Right renal cortex interstitium (tissue), 3 donors: ENCODE measurements at places on chromosomes 6 and 20. TPM values are rescaled to one million over a fixed set of nuclear protein-coding genes. Genes with fewer than 3 reads are reported as not detected.

DNA sequence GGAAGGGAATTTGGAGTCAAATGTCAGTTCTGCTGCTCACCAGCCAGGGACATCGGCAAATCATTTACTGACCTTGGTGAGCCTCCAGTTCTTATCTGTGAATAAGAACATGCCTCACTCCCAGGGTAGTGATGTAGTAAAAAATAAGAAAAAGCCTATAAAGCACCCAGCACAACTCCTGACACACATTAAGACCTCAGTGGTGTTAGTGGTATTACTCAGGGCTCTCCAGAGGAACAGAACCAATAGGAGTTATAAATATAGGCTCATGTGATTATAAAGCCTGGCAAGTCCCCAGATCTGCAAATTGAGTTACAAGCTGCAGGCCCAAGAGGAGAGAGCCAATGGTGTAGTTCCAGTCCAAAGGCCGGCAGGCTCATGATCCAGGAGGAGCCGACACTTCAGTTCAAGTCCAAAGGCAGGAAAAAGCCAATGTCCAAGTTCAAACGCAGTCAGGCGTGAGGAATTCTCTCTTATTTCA is 71.3 kb upstream of the EYA2 start:
- DNase-seq, result no peak

- DNase-seq, result no peak
These were observed 256.7 kb downstream of the ATXN1 start for GRCh38 chr6:16504609-16505008.

DNA sequence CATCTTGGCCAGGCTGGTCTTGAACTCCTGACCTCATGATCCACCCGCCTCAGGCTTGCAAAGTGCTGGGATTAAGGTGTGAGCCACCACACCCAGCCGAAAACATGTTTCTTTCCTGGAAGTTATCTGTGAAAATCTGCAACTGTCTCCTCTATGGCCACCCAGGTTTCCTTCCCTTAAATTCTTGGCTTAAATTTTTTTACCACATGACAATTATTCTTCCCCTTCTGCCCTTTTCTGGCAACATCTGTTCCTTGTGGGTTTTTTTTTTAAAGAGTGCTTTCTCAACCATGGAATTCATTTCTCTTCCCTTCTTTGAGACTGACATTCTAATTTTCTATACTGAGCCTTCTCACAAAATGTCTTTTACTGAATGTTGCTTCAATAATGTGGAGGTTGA is 59.6 kb downstream of the DOK5 start:
- DNase-seq, result no peak

- DNase-seq, result no peak
These were observed 13.2 kb downstream of the FILIP1 start for GRCh38 chr6:75480425-75480824.

GRCh38 chr6:155432293-155432692 is 23.3 kb downstream of the NOX3 start:
- DNase-seq, result no peak

DNA sequence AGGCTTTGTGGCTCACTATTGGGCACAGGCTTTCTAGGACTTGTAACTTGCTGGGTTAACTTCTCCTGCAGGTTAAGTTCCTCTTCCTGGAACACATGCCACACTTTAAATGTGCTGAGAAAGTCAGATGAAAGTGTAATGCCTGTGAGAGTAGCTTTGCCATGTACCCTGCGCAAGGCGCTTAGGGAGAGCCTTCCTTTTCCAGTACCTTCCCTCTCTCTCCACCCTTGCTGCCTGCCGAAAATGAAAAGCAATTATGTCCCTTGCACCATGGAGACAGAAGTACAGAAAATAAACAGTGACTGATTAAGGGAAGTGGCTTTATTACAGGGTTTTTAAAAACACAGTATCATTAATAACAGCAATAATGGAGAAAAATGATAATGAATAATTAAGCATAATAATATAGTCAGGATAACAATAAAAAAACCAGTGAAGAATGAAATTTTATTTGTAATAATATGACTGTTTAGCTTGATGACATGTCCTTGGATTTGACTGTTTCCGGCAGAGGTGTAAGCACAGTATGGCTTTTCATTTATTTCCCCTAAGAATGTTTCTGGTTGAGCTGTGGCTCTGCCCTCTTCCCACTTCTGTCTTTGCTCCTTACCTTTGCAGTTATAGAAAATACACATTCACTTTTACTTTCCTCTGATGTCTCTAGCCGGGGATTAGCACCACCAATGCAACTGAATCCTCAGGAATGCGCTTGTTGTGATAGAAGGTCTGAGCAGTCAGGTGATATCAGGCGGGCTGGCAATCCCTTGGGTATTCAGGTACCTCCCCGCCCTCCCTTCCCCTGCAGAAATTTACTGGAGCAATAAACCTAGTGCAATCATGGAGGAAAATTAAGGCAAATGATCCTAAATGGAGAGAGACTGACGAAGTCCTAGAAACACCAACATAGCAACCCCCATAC is 472.3 kb upstream of the CITED2 start:
- no peak for DNase-seq

- DNase-seq, result no peak
These were observed 420.1 kb upstream of the SLC35B3 start for GRCh38 chr6:8855411-8855810.

- no peak for DNase-seq
These were observed 174.1 kb downstream of the CARMIL1 start for GRCh38 chr6:25453288-25453687.

- DNase-seq, result no peak
These were observed 441.4 kb downstream of the BCKDHB start for GRCh38 chr6:80547827-80548226.

- no peak for DNase-seq
These were observed 212.2 kb upstream of the HDDC2 start for GRCh38 chr6:125513978-125514377.

DNA sequence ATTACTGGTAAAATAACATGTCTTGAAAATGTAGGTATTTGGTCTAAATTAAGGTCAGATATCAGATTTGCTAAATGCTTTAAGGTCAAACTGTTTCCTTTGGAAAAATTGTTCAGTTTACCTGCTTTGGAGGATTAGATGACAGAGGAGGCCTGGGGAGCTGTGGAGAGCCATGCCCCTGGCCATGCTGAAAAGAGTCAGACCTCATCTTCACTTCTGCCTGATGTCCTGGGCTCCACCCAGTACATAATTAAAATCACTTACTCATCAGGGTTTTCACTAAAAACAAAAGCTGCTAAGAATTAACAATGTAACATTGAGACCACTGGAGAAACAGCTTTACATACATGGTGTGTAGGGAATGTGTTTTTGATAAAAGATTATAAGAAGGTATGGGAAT is 60.8 kb upstream of the UNC93A start:
- DNase-seq, result no peak

DNA sequence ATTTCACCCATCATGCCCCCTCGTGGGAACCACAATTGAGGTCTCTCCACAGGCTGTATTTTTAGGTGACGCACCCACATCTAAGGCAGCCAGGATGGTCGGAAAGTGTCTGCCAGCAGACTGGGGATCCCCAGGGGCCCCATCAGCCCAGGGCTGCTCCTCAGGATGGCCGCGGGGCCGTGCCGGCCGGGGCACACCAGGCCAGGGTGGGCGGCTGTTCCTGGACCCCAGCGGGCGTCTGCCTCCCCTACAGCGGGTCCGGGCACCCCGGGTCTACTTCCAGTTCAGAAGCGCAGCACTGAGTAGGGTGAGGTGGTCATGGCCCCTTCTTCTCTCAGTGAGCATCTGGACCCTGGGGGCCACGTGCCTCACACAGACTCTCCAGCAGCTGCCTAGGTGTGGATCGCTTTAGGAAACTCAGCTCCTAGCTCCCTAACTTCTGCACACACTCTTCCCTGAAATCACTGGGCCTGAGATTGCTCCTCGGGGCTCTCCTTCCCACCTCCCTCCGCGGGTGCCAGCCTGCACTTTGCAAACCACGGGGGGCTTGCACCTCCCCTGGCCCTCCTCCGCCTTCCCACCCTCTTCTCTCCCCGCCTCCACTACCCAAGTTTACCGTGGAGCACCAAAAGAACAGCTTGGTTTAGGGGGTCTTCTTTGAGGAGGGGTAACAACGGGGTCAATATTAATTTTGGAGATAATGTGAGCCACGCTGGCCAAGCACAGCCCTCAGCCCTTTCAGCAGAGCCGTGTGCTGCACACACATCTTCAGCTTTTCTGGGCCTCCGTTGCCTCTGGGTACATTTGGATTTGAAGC is 14.2 kb upstream of the FOXC1 start:
- no peak for DNase-seq

DNA sequence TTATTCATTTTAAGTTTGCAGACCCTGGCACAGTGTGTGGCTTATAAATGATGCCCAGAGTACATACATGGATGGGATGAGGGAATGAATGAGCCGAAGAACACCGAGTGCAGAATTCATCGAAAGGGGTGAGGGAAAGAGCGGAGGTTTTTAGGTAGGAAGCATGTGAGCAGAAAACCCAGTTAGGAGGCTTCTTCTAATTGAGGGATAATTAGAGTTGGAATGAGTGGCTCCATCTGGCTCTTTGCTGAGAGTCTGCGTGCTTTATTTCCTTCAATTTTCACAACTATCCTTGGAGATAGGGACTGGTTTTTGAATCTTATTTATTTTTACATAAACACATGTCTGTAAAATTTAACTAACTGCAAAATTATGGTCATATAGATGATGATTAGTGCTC is 150.7 kb downstream of the DOK5 start:
- DNase-seq, result no peak

DNA sequence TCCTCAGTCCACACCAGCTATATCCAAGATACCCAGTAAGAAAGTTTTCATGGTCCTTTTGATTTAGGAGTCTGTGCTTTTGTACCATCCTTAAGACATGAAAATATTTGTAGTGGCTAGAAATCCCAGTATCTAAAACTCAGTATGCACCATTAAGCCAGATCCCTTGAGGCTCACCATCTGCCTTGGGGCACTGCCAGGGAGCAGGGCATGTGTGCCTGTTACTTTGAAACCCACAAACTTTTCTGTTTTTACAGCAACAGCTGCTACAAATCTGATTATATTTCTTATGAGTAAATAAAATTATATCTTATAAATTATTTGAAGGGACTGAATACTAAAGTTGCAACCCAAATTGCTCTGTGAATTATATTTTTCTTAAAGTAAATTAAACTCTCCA is 290.5 kb upstream of the MANEA start:
- no peak for DNase-seq

- DNase-seq, result no peak
These were observed 26.0 kb downstream of the GPX6 start for GRCh38 chr6:28489366-28490204.

DNA sequence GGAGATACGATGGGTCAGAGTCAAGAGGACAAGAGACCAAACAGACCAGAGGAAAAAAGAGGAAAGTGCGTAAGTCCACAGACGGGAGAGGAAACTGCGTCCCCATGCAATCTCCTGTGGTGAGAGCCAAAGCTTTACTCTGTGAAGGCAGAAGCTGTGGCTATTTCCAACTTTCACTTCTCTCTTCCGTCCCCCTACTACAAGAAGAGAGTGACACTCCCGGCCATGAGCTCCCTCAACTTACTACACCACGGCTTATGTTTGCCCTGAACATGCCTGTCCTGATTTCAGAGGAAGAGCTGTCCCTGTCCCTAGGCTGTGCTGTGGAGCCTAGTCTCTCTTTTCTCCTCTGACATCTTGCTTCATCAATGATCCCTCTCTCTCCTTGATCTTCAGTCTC is 11.5 kb upstream of the SSR1 start:
- no peak for DNase-seq

DNA sequence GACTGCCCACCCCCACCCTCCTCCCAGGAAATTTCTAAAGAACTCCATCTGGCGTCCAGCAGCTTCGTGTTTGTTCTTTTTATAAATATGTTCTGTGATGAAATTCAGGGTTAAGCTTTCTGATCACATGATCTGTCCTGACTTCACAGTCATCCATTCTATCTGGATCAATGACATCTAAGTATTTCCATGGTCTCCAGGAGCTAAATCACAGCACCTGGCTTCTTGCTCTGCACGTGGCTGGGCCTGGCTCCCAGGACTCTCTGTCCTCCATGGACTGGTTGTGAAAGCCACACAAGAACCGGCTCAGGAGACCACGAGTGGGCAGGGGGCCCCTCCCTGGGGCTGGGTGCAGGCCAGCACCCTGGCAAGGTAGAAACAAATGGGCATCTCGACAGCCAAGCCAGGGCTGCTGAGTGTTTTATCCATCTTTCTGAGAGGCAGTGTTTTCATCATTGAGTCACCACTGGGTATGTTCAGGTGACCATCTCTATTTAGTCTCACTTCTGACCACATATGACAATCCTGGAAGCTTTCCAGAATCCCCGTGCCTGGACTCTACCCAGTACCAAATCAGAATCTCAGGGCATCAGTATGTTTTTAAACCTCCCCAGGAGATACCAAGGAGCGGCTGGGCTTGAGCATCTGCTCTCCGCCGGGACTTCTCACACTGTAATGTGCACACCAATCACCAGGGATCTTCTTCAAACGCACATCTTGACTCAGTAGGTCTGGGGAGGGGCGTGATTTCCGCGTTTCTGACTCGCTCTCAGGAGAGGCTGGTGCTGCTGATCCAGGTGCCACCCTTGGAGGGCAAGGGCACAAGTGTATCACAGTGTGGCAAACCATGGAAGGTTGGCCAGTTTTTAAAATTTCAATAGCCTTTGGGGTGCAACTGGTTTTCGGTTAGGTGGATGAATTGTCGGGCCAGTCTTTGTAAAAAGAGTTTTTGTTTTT is 31.6 kb upstream of the PXDC1 start:
- DNase-seq, result no peak

GRCh38 chr6:11380549-11380948 is 148.1 kb upstream of the NEDD9 start:
- DNase-seq, result no peak

- no peak for DNase-seq
These were observed 2.6 kb upstream of the ZBP1 start for GRCh38 chr20:57622579-57623381.

DNA sequence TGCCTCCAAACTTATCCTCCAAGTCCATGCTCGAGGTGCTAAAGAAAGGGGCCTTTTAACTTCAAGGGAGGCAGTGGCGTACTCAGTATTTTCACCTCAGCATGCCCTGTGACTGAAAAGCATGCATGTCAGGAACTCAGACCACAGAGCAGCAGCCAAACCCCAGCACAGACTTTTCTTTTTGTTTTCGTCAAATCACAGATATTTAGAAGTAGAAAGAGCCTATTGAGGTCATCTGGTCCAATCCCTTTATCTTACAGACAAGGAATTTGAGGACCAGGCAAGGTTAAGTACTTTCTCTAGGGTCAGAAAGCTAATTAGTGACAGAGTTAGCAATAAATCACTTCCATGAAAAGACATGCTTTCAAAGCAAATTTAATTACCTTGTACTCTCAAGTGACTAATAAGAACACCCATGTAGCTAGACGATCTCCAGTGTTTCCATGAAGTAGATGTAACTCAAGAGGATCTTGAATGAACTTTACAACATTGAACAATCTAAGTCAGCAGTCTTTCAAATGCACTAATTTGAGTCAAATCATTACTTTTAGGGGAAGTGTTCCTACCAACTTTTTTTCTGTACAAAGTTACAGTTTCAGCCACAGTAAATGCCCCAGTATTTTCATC is 35.9 kb downstream of the MOXD1 start:
- DNase-seq, result no peak

The FABP7 gene
- 0.37 TPM for polyA plus RNA-seq

The AKAP12 gene
- polyA plus RNA-seq, result 182 TPM

The MUC21 gene
- polyA plus RNA-seq, result not detected

The BCAS4 gene
- 5.8 TPM for polyA plus RNA-seq

The VGLL2 gene
- polyA plus RNA-seq, result not detected

The DNMT3B gene
- 6.9 TPM for polyA plus RNA-seq

The TNXB gene
- polyA plus RNA-seq, result 2.7 TPM

The RBPJL gene
- polyA plus RNA-seq, result not detected

The LINC00237 gene
- not detected for polyA plus RNA-seq

The LAMA4 gene
- 97.0 TPM for polyA plus RNA-seq

The HCRTR2 gene
- 0.28 TPM for polyA plus RNA-seq

The KHDC1L gene
- not detected for polyA plus RNA-seq

The TRAPPC3L gene
- polyA plus RNA-seq, result 0.50 TPM

The CDS2 gene
- 37.6 TPM for polyA plus RNA-seq

The MEI4 gene
- 2.1 TPM for polyA plus RNA-seq

The ABCC10 gene
- 17.5 TPM for polyA plus RNA-seq
